ENCODE measurements at places on chromosomes 11 and 22.

DNA sequence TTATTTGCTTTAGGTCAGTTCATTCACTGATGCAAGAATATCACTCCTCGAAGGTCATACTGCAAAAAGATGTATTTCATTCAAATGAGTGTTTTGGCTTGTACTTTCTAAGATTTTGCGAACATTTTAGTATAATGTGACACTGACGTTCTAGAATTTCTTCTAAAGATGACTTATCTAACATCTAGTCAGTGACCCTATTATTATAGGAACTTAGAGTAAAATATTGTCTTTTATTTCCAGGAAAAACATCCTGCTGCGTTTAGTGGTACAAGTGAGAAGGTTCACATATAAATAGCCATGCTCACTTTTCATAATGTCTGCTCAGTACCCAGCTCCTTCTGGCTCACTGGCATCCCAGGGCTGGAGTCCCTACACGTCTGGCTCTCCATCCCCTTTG is at the start of gene OR52M1:
Gene OR52M1 (plus strand): TSS at position 301 of the 400 bp plus-strand sequence. CDS start 0 bp downstream, at position 301.
- DNase-seq, result no peak

- no peak for DNase-seq
These were observed 5.8 kb downstream of the CCND1 start for GRCh38 chr11:69646493-69647389.

DNA sequence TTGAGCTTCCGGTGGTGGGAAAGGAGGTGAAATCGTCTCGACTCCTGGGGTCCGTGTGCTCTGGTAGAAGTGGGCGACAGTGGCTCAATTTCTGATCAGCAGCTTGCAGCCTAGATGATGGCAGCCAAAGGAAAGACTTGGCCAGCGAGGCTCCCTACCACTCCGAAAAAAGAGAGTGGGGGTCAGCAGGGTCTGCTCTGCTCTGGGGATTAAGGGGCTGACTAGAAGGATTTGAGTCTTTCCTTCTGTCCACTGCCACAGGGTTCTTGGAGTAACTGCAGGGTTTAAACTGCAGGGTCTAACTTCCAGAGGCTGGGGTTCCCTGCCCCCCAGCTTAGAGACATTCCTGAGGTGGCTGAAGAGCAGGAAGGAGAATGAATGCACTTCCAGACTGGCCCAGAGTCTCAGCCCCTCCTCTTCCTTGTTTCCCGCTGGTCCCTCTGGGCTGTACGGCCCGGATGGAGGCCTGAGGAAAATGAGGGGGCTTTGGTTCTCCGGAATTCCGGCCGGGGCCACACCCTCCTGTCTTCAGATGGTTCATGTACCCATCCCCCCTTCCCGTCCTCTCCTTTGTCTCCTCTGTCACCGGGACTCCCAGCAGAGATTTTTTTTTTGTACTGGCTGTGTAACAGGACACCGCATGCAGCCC is 907 bp downstream of the SERPINH1 start:
- DNase-seq, result peak; percentile 77

DNA sequence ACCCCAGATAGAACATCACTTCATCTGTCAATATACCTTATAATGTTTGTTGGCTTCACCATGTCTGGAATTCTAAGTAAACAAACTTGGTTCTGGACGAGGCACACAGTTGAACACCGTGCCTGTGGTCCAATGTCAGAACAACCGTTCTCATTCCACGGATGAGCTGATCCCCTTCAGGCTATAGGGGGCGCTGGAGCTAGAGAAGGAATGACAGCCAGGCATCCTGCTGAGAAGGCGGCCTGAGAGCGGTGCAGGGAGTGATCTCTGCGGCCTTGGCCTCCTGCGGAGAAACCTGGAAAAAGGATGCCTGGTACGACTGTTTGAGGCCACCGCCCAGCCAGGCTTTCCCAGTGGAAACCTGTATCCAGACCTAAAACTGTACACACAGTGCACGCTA is 48.7 kb downstream of the FDX1 start:
- peak; percentile 36 for DNase-seq

DNA sequence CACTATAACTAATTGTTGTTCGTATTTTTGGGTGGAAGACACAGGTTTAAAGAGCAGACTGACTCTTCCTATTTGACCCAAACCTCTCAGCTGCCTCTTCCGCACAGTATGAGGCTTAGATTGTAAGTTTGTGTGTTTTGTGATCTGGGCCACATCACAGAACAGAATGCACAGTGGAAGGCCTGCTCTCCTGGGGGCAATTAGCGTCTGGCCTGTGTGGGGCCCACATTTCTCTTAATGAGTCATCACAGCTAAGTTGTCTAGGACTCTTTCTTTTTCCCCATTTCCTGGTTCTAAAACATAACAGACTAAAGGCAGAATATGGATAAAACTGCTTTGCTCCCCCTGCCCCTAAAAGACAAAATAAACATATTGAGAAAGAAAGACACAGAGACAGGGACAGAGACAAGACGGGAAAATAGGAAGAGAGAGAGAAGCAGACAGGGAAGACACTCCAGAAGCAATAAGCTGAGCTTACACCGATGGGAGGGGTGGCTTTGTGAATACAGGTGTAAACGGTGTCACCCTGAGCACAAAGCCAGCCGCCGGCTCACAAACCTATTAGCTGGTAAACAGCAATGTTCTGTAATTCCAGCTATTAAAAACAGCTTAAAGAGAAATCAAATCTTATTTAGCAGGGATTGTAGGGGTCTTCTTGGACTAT is 127.4 kb upstream of the OPCML start:
- no peak for DNase-seq

DNA sequence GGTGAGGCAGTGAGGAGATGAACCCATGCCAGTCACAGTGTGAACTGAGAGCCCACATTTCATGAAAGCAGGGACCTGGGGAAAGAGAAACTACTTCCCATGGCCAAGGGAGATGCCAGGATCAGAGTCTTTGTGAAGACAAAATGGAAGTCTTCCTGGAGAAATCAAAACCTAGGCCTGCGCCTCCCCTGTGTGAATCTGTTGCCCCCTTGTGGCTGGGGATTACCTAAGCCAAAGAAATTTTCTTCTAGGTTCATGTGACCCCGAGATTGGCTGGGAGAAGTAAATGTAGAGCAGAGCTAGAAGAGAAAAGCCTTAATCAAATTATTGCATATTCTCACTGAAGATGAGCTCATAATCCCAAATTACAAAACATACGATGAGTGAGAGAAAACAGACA is 1075.3 kb downstream of the TBC1D22A start:
- DNase-seq, result peak; percentile 54
